Esophagus squamous epithelium (tissue), 5 donors: ENCODE measurements at places on chromosomes 5 and 9.

DNA sequence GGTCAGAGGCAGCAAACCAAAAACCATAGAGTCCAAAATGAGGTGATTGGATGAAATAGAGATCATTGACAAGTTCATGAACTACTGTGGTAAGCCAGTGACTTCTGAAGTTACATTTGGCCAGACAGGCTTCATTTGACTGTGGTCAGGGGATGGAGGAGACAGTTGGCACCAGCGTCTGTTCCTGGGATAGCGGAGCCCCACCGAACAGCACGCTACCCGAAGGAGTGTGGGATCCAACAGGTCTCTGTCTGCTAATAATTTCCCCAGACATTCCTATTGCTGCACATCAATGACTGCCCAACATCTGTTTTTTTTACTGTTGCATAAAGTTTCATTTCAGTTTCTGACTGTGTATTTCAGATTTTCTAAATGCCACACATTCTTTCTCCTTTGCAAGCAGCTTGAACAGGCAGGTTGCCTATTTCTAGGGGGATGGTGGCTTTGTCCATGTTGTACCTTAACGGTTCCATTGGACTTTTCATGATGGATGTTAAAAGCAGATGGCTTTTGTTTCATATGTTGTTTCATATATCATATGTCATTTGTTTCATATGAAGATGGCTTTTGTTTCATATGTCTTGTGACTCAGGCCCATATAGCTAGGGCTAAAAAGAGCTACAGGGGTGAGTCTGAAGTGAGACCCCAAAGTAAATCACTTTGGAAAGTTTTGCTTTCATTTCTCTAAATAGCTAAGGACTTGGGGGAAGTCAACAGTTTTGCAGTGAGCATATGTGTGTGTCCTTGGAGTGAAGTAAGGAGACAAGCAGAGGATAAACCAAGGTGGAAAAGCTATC lies 180.8 kb downstream of the GOLPH3 start:
- no peak for DNase-seq

GRCh38 chr9:76400534-76401096 lies 6.4 kb upstream of the RFK start:
- DNase-seq, result no peak

- DNase-seq, result no peak
Measured at GRCh38 chr9:87340391-87340790, 157.3 kb upstream of the DAPK1 start.

DNA sequence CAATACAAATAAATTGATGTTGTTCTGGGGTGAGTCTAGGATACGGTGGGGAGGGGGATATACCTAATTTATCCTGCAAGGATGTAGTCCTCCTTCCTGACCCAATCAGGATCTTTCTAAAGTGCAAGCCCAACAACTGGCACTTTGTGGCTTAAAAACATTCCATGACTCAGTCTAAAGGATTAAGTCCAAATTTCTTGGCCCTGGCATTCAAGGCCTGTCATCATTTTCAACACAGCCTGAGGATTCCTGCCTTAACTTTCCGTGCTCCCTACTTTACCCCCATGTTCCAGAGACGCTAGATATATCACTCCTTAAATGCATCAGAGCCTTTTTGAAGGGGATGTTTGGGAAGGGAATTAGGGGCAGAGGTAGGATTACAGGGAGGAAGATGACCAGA lies 1.0 kb downstream of the FAM221B start:
- no peak for DNase-seq

- no peak for DNase-seq
Measured at GRCh38 chr5:169566202-169566601, 17.4 kb upstream of the SPDL1 start.

- no peak for DNase-seq
Measured at GRCh38 chr9:79573412-79573923, 1.7 kb downstream of the TLE4 start.

GRCh38 chr5:107389130-107389774 lies 281.5 kb downstream of the EFNA5 start:
- no peak for DNase-seq

- no peak for DNase-seq
Measured at GRCh38 chr5:52754051-52754450, 33.7 kb upstream of the ITGA1 start.

DNA sequence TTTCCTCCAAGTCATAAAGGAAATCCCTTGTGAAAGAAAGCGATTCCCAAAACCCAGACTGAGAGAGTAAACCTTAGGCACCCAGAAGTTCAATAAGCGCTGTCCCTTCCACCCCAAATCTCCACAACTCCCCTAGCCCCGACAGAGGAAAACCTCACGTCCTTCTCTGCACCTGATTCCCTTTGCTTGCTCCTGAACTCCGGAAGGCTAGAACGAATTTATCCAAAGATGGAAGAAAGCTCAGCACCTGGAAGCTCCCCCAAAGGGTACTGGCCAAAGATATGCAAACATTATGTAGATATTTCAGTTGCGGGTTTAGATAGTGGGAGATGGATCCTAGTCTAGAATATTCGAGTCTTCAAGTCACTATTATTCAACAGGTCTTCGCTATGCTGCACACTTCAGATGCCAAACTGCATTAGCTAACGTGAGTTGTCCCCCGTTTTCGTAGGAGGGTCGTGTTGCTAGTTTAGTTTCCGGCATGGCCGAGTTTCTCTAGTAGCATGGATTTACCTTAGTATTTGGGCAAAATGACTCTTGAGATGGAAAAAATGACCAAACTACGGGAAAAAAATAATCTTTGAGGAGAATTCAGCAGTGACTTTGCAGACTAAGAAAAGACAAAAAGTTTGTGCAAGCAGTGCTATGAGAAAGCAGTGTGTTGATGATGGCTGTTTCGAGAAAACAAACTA lies 27.7 kb downstream of the NR2F1 start:
- DNase-seq, result no peak

GRCh38 chr5:149099920-149100319 lies 37.1 kb upstream of the SH3TC2 start:
- DNase-seq, result no peak

- DNase-seq, result no peak
Measured at GRCh38 chr5:118407958-118408357, 580.4 kb downstream of the DTWD2 start.

GRCh38 chr5:64074533-64074932 lies 91.1 kb upstream of the RNF180 start:
- DNase-seq, result no peak

GRCh38 chr9:93860694-93861658 lies 94.2 kb downstream of the BARX1 start:
- no peak for DNase-seq

DNA sequence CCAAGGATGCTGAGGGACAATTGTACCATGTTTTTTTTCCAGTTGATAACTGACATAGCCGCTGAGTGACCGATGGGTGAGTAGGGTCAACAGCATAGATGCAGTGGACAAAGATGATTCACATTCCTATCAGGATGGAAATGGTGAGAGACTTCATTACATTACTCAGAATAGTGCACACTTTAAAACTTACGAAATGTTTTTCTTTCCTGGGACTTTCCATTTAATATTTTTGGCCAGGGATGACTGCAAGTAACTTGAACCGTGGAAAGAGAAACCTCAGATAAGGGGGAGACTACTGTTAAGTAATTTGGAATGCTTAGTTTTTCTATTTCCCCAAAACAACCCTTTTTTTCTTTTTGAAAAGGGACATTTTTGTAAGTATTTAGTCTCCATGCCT lies 3.0 kb upstream of the TUSC1 start:
- DNase-seq, result no peak

DNA sequence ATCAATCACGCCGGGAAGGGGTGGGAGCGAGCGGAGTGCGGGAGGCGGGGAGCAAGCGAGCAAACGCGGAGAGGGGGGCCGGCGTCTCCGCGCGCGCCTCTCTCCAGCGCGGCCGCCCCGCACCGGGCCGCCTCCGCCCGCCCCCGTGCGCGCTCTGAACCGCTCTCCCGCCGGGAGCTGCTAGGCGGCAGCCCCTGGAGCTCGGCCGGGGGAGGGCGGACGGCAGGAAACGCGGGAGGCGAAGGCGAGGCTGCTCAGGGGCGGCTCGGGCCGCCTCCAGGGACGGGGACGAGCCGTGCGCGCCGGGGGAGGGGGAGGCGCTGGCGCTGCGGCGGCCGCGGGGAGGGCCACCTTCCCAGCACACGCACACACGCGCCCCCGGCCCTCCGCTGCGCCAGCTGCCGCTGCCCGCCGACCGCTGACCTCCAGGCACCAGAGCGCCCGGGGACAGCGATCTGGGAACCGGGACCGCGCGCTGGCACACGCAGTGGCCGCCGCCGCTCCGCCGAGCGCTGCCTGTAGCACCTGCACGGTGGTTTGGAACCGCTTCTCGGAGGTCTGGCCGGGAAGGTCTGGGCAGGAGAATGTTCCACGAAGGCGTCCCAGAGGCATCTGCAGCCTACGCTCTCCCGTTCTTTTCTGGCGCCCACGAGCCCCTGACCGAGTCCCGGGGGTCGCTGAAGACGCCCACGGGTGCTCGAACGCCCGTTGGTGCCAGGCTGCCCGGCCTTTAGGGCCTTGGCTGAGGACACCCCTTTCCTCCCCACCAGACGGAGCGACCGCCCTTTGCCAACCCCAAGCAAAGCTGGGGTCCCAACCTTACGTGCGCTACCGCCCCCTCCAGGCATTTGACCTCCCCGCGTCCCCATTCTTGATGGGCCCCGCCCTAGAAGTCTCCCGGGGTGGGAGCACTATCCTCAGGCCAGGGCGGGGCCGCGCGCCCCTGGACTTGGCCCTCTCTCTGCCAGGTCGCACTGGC lies at the start of gene GABBR2:
TSS of gene GABBR2 (minus strand) at position 3 of the 979 bp plus-strand sequence. CDS start 198 bp downstream, outside the sequence.
- DNase-seq, result no peak

DNA sequence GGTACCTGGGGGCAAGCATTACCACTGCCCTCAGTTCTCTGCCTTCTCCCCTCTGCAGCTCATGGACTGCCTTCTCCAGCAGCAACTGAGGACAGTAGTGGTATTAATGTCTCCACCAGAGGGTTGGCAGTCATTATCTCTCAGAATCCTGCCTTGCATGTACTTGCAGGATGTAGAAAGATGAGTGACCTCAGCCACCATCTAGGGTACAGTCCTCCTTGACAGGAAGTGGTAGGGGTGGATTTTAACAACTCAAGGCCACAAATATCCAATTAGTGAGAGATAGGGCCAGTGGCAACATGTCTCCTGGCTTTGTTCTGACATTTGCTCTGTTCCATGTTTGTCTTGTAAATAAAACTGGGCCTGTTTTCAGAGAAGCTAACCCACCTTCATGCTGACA lies 47.2 kb downstream of the F2R start:
- no peak for DNase-seq

DNA sequence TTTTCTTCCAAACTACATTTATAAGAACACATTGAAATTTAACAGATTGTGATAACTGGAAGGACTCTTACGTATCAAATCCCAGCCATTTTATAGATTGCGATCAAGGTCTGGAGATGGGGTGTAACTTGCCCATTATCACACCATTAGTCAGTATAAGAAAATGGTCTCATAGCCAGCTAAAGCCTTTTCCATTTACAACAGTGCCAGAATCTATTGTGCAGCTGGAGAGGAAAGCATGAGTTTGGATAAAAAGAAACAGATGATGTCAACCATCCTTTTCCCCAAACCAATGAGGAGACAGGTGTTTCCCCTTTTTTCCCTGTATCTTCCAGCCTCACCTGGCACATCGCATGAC lies 658.8 kb downstream of the ACTL7B start:
- no peak for DNase-seq

GRCh38 chr5:114148253-114148652 lies 213.6 kb upstream of the KCNN2 start:
- no peak for DNase-seq

GRCh38 chr9:79974806-79975422 lies 403.1 kb downstream of the TLE4 start:
- DNase-seq, result no peak

GRCh38 chr5:100855937-100856430 lies 47.1 kb downstream of the ST8SIA4 start:
- DNase-seq, result no peak

- DNase-seq, result no peak
Measured at GRCh38 chr5:133347039-133347438, 265.3 kb downstream of the FSTL4 start.

GRCh38 chr5:122262103-122262502 lies 49.9 kb upstream of the SNCAIP start:
- DNase-seq, result no peak
